ENCODE measurements at places on chromosomes 4 and X.

- DNase-seq, result no peak
These were observed 199.3 kb downstream of the BMPR1B start for GRCh38 chr4:94957030-94957429.

GRCh38 chr4:41331224-41331623 is 74.5 kb downstream of the UCHL1 start:
- no peak for DNase-seq

GRCh38 chrX:14873676-14874049 is 442 bp downstream of the MOSPD2 start:
- DNase-seq, result no peak

DNA sequence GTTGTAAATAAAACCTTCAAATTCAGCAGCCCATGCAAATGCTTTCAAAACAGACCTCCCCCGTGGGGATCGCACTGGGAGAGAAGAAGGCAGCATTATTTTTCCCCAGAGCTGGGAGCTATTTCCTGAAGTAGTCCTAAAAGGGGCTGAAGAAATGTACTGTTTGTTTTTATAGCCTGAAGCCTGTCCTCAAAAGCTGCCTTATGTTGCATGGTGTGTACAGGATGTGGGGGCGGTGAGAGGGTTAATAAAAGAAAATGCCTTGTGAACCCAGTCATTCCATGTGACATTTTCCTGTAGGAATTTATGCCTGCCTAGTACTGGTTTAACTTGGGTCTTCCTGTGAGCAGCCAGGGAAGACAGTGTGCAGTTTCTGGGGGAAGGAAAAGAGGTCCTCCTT is 144.1 kb downstream of the SOWAHB start:
- DNase-seq, result no peak

GRCh38 chr4:7777871-7778509 is 161.7 kb downstream of the AFAP1 start:
- no peak for DNase-seq

DNA sequence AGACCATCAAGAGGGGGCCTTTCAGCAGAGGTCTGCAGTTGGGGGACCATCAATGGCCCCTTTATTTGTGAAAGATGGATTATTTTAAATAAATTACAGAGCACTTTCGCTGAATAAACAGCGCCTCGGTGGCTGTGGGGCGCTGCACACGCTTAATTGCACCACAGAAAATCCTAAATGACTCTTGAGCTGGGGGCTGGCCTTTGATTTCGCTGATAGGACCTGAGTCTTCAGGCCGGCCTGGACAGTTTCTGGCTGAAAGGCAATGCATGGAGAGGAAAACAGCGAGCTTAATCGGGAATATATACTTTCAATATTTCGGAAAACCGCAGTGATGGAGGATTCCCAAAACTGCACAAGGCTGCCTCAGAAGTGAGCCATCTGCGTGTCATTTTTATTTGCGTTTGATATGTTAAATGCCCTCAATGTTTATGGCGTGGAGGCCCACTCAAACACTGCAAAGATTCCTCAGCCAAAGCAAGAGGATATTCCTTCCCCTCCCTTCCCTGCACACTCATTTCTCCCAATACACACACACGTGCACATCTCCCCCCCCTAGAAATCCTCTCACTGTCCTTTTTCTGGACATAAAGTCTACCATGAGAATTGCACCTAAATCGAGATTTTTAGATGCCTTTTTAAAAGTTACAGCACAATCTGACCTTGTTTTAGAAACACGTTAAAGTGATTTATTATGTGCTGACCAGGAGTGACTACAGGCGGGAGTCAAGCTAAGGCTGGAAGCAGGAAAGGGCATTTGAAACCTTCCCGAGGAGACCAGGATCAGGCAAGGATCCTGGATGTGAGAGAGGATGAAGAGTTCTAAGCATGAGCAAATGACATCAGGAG is 340.7 kb downstream of the RAB28 start:
- DNase-seq, result no peak

DNA sequence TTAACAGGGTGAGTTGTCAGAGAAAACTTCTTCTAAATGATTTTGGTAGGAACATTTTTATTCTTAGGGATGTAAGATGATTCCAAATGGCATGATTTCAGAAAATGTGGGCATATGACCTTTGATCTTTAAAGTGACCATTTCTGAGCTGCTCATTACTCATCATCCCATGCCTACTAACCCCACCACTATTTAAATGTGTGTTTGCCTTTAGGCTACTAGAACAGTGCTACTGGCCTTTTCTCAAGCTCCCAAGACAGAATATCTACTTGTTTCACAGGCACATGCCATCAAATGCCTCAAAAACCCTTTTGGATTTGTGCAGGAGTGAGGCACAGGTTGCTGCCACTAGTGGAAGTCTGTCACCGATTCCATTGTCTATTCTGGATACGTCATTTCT is 428.2 kb downstream of the ADAM29 start:
- DNase-seq, result no peak

DNA sequence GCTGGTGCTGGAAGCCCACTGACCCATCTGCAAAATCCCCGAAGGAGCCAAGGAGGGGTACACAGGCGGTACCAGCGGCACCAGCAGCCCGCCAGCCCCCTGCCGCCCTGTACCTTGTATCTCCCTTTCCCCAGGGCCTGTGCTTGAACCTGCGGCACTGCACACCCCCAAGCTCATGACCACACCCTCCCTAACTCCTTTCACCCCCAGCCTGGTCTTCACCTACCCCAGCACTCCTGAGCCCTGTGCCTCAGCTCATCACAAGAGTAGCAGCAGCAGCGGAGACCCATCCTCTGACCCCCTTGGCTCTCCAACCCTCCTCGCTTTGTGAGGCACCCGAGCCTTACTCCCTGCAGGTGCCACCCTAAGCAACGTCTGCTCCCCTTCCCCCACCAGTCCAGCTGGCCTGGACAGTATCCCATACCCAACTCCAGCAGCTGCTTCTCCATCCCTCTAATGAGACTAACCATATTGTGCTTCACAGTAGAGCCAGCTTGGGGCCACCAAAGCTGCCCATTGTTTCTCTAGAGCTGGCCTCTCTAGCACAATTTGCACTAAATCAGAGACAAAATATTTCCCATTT is 94.9 kb downstream of the LARP1B start:
- no peak for DNase-seq

GRCh38 chr4:148015058-148015457 is 283.2 kb downstream of the ARHGAP10 start:
- no peak for DNase-seq

- no peak for DNase-seq
These were observed 308.2 kb downstream of the FRMPD4 start for GRCh38 chrX:12446342-12447075.

- no peak for DNase-seq
These were observed 336.3 kb upstream of the BMP3 start for GRCh38 chr4:80694171-80694570.

- no peak for DNase-seq
These were observed 33.8 kb upstream of the FAT4 start for GRCh38 chr4:125280892-125281403.

DNA sequence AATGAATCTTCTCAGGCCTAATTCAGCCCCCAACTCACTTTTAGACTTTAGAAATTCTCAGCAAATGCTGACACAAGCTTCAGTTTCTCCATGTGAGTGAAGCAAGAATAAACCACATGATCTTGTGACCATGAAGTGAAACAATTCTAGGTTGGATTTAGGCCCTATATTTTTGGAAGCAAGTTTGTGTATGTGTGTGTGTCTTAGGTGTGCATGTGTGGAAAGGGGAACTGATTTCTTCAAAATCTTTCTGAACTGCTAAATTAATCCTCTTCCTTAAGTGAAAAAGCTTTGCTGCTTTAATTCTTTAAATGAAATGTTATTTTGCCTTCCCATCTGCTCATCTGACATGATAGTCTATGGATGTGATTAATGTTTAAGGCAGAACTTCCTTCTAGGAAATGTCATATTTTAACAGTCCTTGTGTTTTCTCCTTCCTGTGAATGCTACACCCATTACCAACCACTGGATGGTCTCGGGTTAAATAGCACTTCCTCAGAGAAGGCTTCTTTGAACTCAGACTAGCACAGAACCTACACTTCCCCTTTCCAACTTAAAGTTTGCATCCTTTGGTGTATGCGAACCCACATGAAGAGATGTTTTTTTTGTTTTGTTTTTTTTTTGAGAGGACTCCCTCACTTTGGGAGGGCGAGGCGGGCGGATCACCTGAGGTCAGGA is 1.2 kb upstream of the TMEM144 start:
- DNase-seq, result no peak

GRCh38 chrX:21374994-21375707 is 933 bp downstream of the CNKSR2 start:
- DNase-seq, result no peak

- DNase-seq, result no peak
These were observed 147.2 kb upstream of the BCOR start for GRCh38 chrX:40244980-40245379.

GRCh38 chr4:56226579-56226978 is 160.7 kb downstream of the AASDH start:
- DNase-seq, result no peak

DNA sequence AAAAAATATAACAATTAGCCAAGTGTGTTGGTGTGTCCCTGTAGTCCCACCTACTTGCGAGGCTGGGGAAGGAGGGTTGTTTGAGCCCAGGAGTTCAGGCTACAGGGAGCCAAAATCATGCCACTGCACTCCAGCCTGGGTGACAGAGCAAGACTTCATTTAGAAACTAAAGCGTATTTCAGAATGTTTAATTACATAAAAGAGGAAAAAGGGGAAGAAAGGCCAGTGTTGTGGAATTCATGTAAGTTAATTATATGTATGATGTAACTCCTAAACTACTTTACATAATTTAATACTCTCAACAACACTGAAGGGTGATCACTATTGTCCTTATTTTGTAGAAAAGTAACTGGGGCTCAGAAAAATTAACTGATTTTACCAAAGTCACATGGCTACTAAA is 67.2 kb upstream of the HOPX start:
- no peak for DNase-seq

GRCh38 chr4:154574311-154574710 is 11.5 kb downstream of the FGB start:
- no peak for DNase-seq

GRCh38 chrX:17590892-17591740 is 146.2 kb upstream of the SCML1 start:
- peak; percentile 20 for DNase-seq

DNA sequence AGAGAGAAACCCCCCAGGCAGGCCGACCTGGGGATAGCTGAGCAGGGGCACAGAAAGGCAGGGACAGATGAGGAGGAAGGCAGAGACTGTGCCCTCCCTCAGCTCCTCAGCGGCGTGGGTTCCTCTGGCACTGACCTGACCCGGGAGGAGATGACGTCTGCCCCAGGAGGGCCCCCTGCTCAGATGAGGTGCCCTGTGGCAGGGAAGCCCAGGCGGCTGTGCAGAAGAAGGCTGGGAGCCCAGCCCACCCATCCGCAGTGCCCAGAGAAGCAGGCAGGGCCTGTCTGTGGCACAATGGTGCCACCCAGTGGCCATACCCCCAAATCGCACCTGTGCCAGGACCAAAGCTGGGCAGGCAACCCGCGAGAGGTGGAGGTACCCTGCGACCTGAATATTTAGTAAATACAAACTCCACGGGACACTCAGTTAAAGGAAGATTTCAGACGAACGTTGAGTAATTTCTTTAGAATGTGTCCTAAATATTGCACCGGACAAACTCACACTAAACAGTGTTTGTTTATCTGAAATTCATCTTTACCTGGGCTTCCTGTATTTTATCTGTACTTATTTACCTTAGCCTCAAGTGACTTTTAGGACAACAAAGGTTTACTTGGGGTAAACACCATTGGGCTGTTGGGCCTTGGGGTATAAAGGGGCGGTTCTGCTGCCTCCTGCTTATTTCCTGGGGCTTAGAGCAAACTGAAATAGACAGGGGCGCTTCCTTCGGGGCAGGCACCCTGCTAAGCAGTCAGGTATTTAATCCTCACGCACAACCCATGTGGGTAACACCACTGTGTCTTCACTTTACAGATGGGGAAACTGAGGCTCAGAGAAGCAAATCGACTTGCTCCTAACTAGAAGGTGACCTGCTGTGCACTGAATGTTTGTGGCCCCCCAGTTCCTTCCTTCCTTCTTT is 46.5 kb upstream of the HMX1 start:
- peak; percentile 45 for DNase-seq

DNA sequence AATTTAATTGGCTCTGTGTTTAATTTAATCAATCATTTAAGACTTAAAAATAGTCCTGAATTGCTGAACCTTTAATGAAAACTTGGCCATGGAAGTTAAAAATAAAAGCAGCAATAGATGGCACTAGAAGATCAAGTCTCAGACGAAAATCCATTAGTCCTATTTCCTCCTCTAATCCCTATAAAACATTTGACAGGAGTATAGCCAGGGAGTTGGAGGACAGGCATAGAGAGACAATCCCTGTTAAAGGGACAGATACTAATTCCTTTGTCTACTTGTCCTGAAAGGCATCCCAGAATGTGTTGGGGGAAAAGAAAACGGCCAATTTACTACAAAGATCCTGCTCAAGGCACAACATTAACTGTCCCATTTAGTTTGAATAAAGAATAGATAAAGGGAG is 276.3 kb upstream of the TACR3 start:
- no peak for DNase-seq

GRCh38 chrX:132375941-132376340 is 112.9 kb downstream of the MBNL3 start:
- DNase-seq, result no peak

DNA sequence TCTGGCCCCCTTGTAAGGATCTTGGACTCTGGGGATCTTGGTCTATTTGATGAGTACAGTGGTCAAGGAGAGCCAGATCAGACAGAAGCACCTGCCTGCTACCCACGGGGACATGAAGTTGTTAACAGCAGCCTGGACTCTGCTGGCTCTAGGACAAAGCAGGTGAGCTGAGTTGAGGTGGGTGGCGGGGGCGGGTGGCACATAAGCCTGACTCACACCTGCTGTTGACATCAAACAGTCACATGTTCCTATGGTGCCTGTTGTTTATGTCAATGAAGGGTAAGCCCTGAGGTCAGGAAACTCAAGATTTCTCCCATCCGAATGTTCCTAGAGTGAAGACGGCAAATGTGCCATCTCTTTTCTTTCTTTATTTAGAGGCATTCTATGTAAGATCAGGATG is 50.1 kb upstream of the CLNK start:
- no peak for DNase-seq

GRCh38 chrX:121160987-121161386 is 113.6 kb downstream of the GLUD2 start:
- DNase-seq, result no peak

- DNase-seq, result no peak
These were observed 22.8 kb upstream of the FMR1NB start for GRCh38 chrX:147958291-147958690.

GRCh38 chr4:145613566-145614232 is 5.5 kb upstream of the MMAA start:
- no peak for DNase-seq

GRCh38 chr4:148447681-148448080 is 5.5 kb upstream of the NR3C2 start:
- peak; percentile 41 for DNase-seq

Data from CD4-positive, alpha-beta T cell treated with Interleukin-1 beta for 1 hour (primary cell).